CD4-positive, CD25-positive, alpha-beta regulatory T cell (primary cell): ENCODE measurements at places on chromosomes 13 and 19. TPM values are rescaled to one million over a fixed set of nuclear protein-coding genes. Genes with fewer than 3 reads are reported as not detected.

The KIR3DL2 gene
- 0.25 TPM for polyA plus RNA-seq

The ZNF415 gene
- 1.1 TPM for polyA plus RNA-seq

The SYCN gene
- not detected for polyA plus RNA-seq

The STXBP2 gene
- polyA plus RNA-seq: 105 TPM

The PGLYRP1 gene
- not detected for polyA plus RNA-seq

The ZNF700 gene
- 3.6 TPM for polyA plus RNA-seq

The ZNF419 gene
- 9.9 TPM for polyA plus RNA-seq

The RGL3 gene
- polyA plus RNA-seq: not detected

The ZNF30 gene
- 9.6 TPM for polyA plus RNA-seq

The FUT3 gene
- polyA plus RNA-seq: not detected

The URAD gene
- not detected for polyA plus RNA-seq

The MAP4K1 gene
- 122 TPM for polyA plus RNA-seq

The PDCD5 gene
- polyA plus RNA-seq: 139 TPM

The LGALS7B gene
- not detected for polyA plus RNA-seq

The NANOS3 gene
- polyA plus RNA-seq: not detected

The CEACAM16 gene
- polyA plus RNA-seq: not detected

The C13orf42 gene
- not detected for polyA plus RNA-seq

The KLK14 gene
- polyA plus RNA-seq: not detected

The FFAR3 gene
- polyA plus RNA-seq: not detected

The TMEM221 gene
- not detected for polyA plus RNA-seq

The FGF22 gene
- polyA plus RNA-seq: 0.17 TPM

The ZNF583 gene
- polyA plus RNA-seq: 7.3 TPM

The MEIOSIN gene
- not detected for polyA plus RNA-seq

The CNOT3 gene
- 6.6 TPM for polyA plus RNA-seq

The PSPN gene
- polyA plus RNA-seq: 0.57 TPM

The PCSK4 gene
- 0.08 TPM for polyA plus RNA-seq

The PLK5 gene
- not detected for polyA plus RNA-seq

The LGALS14 gene
- not detected for polyA plus RNA-seq

The CEACAM8 gene
- polyA plus RNA-seq: not detected

The EDNRB gene
- not detected for polyA plus RNA-seq

The PLIN4 gene
- 0.05 TPM for polyA plus RNA-seq

The MCF2L gene
- polyA plus RNA-seq: 1.5 TPM
